ENCODE measurements at places on chromosomes 1 and 21.

- DNase-seq: no peak
Observed at GRCh38 chr1:222967466-222968240, 152.8 kb downstream of the DISP1 start.

- no peak for DNase-seq
Observed at GRCh38 chr1:244605835-244606370, 47.0 kb upstream of the DESI2 start.

DNA sequence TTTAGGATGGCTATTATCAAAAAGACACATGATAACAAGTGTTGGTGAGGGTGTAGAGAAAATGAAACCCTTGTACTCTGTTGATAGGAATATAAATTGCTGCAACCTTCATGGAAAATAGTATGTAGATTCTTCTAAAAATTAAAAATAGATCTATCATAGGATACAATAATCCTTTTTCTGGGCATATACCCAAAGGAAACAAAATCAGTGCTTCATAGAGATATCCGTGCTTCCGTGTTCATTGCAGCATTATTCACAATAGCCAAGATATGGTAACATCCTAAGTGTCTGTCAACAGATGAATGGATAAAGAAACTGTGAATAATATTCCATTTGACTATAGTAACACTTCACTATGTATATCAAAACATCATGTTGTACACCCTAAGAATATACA, 106.7 kb downstream of the MIS18A start:
- no peak for DNase-seq

DNA sequence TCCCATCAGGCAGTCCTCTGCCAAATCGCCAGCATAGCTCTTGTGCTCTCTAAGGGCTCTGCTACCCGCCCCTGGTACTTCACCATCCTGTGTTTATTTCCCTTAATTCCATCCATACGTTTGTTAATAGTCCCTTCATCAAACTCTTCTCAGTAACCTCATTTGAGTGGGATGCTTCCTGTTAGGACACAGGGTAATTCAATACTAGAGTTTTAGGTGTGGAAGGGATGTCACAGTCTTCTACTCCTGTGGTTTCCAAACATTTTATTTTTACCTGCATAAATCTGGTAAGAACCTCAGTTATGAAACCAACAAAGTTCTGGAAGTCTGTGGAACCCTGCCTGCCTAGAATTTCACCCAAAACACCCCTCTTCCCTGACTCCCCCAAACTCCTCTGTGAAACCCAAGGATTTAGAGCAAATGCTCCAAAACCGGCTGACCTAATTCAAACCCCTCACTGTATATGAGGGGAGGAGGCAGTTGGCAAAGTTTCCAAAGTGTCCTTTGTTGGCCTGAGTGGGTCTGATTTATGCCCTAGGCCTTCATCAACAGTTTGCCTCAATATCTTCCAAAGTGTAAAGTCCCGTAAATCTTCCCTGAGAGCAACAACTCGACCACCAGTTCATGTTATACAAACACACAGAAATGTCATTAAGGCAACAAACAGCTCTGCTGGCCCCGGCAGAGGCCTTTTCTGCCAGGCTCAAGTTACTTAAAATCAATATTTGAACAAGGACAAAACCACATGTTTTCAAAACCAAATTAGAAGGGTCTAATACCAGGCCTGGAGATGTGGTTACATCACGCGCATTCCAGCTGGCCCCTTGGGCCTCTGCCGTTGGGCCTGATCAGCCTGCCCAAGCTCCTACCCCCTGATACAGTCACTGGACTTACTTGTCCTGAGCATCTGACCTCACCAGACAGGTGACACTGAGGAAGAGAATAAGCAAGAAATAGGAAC, 82.4 kb upstream of the FGGY start:
- DNase-seq: no peak

GRCh38 chr1:48988633-48989197, 212.0 kb upstream of the BEND5 start:
- no peak for DNase-seq

GRCh38 chr1:51423073-51423821, 92.9 kb upstream of the TTC39A start:
- no peak for DNase-seq

GRCh38 chr1:219568733-219569132, 44.2 kb downstream of the ZC3H11B start:
- DNase-seq: no peak

- DNase-seq: no peak
Observed at GRCh38 chr1:97563926-97564325, 356.9 kb downstream of the DPYD start.

GRCh38 chr1:157968508-157968907, 24.9 kb upstream of the KIRREL1 start:
- DNase-seq: no peak

GRCh38 chr1:61435226-61435625, 289.7 kb downstream of the TM2D1 start:
- DNase-seq: no peak

DNA sequence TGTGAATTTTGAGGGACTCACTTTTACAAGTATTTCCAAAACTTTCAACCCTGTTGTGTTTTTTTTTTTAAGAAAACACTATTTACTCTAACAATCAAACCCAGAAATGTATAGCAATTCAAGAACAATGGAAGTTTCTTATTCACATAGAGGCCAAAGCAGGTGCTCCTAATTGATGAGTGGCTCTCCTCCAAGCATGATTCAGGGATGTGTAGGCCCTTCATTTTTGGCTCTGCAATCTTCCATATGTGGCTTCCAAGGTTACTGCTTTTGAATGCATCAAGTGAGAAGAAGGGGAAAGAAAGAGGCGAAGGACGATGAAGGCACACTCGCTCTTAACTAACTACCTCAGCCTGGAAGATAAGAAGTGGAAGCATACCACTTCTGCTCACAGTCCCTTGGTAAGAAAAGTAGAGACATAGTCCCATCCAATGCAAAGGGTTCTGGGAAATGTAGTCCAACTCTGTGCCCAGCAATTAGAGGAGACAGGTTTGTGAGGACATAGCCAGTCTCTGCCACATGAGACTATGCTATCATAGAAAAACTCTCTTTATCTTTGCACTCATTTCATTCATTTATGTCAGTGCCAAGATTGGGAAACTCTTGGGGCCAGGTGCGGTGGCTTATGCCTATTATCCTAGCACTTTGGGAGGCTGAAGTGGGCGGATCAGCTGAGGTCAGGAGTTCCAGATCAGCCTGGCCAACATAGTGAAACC, 46.0 kb downstream of the OPTC start:
- DNase-seq: no peak

DNA sequence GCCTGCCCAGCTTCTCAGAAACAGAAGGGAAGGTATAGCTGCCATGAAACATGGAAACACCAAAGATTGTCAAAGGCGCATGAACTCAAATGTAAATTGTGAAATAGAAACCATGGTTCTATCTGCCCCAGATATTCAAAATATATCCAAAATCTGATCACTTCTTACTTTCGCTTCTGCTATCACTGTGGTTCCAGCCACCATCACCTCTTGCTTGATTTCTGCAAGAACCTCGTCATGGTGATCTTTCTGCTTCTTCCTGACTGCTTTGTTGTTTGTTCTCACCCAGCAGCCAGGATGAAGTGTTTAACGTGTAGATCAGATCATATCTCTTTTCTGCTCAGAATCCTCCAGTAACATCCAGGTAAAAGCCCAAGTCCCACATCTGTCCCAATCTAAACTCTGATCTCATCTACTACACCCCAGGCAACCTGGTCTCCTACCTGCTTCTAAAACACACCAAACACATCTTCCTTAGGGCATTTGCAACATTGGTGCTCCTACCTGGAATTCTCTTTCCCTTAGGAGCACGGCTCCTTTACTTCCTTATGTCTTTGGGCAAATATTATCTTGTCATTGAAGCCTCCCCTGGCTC, 10.5 kb upstream of the LMO4 start:
- DNase-seq: no peak

DNA sequence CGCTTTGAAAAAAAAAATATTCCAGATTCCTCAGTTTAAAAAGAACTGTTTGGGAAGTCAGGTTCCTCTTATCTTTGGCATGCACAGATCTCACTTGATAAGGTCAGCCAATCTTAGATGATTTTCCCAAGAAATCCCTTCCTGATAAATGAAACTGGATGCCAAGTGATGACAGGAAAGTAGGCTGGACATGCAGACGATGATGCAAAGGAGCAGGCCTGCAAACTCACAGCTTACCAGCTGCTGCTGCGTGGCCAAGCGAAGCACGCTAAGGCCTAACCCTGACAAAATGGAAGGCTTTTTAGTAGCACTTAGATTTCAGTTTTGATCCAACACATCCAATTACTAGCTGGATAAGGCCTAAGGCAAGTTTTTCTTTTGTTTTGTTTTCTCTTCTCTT, 10.1 kb downstream of the TADA1 start:
- DNase-seq: no peak

DNA sequence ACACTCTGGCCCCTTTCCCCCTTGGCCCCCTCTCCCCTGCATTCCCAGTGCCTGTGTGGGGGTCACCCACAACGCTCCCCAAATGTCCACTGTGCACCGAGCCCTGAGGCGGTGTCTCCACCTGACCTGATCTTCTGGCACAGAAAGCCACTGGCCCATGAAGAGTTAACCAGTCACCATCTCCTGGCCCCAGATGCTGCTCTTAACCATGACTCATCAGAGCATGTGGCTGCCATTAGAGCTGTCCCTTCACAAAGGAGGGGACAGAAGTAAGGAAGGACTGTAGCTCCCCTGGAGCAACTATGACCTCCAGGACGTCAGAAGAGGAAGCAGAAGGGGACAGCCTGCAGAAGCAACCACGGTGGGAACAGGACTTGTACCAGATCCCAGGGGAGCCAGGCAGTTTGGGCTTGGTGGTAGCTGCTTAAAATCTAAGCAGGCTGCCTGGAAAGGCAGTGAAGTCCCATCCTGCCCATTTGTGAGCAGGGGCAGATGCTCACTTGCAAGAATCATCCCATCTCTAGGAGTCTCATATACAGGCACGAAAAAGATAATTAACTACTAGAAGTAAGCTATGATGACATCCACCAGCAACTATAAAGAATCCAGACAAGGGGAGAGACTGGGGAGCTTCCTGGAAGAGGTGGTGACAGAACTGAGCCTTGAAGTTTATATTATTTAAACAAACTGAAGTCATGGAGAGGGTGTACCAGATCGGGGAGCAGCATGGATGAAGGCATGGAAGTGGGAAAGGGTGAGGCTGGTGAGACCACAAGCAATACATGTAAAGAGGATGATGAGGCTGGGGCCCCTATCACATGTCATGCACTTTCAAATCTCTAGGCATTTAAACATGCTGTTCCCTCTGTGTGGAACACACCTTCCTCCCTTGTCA, 1.1 kb upstream of the TTC39A start:
- DNase-seq: no peak

DNA sequence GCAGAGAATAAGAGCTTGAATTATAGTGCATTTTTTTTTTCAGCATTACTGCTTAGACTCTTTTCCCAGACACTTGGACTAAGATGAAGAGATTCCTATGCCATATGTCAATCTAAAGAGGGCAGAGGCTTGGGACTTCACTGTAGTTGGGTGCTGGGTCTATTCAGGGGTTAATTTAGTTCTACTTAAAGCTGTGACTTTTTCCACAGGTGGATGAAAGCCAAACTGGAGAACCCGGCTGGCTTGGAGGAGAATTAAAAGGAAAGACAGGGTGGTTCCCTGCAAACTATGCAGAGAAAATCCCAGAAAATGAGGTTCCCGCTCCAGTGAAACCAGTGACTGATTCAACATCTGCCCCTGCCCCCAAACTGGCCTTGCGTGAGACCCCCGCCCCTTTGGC, 104.8 kb downstream of the ATP5PO start:
- DNase-seq: no peak

GRCh38 chr1:77977989-77978292, 931 bp downstream of the FUBP1 start:
- DNase-seq: no peak

DNA sequence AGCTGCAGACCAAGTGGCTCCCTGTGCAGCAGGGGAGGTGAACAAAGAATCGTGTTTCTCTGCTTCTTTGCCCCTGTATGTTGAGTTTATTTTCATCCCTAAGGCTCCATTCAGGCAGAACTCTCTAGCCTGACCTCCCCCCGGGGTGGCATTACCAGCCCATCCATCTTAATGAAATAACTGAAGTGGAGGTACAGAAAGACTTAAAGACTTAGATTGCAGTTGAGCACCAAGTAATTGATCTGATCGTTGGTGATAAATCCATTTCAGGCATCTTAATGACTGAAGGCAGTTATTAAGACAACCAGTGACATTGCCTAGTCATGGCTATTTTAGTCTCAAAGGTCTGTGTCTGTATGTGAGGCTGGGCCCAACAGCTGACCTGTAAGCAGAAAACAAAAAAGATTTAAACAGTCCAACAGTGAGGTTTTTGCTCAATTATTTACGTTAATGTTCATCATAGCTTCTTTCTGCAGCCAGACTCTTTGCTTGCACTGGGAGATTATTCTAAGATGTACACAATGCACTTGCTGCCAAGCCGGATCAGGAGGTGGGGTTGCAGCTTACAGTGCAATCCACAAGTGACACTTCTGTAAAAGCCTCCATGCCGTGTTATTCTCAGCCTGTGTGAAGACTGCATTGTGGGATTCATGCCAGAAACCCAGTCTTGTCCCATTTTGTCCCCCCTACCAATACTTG, 363.0 kb upstream of the DUSP10 start:
- no peak for DNase-seq

DNA sequence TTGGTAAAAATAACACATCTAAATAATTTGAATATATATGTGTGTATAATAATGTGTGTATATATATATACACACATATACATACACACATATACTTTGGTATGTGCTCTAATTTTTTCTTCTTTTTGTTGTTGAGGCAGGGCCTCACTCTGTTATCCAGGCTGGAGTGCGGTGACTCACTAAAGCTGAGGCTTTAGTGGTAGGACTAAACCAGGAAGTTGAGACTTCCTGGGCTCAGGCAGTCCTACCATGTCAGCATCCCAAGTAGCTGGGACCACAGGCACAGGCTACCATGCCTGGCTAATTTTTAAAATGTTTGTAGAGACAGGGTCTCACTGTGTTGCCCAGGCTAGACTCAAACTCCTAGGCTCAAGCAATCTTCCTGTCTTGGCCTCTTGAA, 46.7 kb upstream of the CXADR start:
- no peak for DNase-seq

DNA sequence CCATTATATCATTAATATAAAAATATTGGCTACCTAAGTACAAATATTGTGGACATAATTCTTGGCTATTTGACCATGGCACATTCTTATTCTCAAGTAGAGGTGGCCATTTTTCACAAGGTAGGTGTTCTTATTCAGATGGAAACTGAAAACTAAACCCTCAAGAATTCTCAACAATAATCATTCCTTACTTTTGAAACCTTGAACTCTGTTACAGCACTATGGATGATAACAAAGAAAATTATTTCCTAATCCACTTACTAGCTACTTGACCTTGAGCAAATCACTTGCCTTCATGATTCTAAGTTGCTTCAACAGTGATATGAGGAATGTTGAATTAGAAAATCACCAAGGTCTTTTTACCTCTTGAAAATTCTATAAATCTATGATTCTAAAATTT, 482.2 kb downstream of the PTPRC start:
- DNase-seq: no peak
